ENCODE measurements at places on chromosomes 5 and 9.

DNA sequence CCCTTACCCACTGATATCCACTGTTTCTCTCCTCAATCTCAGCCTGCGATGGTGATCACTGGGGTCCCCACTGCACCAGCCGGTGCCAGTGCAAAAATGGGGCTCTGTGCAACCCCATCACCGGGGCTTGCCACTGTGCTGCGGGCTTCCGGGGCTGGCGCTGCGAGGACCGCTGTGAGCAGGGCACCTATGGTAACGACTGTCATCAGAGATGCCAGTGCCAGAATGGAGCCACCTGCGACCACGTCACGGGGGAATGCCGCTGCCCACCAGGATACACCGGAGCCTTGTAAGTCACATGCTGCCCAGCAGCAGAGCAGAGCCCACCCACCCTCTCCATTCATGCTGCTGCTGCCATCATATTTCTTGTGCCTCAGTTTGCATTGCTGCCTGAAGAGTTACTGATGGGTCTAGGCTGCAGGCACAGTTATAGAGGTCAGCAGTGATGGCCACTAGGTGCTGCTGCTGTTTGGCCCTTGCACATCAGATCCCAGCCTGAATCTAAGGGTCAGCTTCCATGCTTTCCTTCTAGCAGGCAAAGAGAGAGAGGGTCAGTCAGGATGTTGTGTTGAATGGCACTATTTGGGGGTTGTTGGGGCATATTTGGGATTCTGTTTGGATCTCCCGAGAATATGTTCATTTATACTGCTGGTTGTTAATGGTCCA is 106.0 kb downstream of the MEGF10 start:
- no peak for DNase-seq

DNA sequence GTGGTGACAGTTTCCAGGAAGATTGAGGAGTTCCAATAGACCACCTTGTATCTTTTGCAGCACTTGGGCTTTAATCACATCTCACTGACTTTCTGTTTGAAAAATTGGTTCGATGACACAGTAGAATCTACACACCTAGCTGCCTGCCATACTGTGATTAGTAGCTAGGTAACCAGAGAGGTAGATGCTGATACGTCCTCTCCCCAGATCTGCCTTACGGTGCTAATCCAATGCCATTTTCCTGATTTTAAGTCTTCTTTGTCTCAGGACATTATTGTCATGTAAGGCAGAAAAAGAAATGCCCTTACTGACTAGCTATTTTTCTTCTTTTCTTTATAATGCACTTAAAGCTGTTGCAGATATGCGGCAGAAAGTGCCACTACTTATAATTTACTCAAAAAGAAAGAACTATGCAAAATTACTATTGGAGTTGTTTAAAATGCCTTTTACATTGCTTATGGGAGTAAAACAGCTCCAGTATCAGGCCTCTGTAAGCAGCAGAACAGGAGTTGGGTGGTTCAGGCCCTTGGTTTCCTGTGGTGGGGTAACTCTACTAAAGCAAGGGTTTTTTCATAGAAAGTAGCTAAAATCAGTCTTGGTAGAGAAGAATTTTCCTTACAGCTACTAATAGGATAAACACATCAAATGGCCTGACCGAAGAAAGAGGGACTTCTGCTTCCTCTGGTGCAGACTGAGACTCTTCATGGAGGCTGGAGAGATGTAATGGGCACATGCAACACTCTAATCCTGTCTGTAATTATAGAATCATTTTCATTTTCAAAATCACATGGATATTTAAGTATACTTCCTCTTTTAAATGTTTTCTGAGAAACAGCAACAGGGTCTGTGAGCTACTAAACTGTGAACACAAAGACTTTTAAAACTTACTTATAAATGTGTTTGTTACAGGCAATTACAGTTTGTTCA is 177.2 kb downstream of the MAPKAP1 start:
- DNase-seq, result no peak

GRCh38 chr5:96660971-96661854 is 963 bp upstream of the CAST start:
- no peak for DNase-seq

DNA sequence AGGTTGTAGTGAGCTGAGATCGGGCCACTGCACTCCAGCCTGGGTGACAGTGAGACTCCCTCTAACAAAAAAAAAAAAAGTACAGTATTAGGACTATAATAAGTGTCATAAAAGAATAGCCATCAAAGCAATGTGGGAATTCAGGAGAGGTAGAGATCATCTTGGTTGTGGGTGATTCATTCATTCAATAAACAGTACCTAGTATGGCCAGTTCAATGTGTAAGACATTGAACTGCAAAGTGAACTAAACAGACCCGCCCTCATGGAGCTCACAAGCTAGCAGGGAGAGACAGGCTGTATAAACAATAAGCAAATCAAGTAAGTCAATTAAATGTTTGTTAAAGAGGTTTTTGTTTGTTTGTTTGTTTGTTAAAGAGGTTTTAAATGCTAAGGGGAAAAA is 146.1 kb upstream of the RANBP3L start:
- no peak for DNase-seq

GRCh38 chr5:56983593-56984361 is 31.9 kb upstream of the MIER3 start:
- DNase-seq, result no peak

DNA sequence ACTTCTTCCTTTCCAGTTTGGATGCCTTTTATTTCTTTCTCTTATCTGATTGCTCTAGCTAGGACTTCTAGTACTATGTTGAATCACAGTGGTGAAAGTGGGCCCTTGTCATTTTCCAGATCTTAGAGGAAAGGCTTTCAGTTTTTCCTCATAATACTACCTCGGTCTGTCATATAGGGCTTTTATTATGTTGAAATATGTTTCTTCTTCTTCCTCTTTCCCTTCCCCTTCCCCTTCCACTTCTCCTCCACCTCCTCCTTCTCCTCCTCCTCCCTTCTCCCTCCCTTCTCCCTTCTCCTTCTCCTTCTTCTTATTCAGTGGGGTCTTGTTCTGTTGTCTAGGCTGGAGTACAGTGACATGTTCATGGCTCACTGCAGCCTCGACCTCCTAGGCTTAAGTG is 9.2 kb upstream of the TERT start:
- no peak for DNase-seq

Measured in stimulated activated CD8-positive, alpha-beta memory T cell treated with anti-CD3 and anti-CD28 coated beads, Interleukin-4, amount 100 ng/mL, for 1 hour (primary cell).